ENCODE measurements at places on chromosomes 7 and 10.

DNA sequence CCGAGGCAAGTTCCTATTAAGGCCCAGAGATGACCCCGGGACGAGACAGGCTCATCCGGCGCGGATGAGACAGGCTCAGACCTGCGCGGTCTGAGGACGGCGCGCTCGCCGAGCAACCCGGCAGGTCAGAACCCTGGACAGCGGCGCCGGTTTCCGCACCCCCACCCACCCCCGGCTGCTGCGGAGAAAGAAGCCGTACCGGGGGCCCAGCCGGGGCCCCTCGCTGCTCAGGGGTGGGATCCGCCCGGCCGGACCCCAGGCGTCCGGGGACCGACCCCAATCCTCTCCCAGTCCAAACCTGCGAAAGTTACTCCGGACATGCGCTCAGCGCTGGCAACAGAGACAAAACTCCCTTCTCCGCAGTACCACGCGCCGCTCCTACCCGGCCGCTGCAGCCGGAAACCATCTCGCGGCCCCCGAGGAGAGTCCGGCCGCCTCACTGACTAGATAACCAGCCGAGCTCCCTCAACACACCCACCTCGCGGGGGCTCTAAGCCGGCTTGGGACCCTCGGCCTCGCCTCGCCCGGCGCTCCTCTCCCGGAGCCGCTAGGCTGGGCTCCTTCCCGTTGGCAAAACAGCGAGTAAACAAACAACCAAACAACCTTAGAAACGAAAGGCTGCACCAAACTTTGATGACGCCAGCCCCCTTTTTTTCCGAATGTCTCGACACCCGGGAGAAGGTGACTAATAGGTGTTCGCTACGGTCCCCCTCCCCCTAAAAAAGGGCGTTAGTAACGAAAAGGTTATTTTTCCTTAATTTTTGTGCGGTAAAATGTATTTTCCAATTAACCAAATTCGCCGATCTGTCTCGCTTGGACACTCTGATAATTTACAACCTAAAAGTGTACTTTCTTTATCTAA, 2.3 kb upstream of the DRGX start:
- no peak for DNase-seq

GRCh38 chr7:91280185-91280584, 16.0 kb downstream of the FZD1 start:
- DNase-seq = no peak

- no peak for DNase-seq
These were observed 64.6 kb downstream of the WDR37 start for GRCh38 chr10:1120801-1121211.

DNA sequence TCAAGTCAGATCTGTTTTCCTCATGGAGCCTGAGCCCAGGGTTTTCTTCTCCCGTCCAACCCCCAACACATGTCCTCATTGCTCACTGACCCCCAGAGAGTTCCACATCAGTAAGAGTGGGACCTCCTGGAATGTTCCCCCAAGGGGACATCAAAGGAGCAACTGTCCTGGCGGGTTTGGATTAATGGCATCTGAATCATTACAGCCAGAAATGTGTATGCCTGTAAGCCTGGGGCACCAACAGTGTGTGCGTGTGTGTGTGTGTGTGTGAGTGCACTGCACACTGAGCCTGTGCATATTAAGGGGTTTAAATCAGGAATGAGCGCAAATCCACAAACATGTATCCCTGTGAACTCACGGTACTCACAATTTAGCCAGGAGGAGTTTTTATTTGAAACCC, 222.3 kb downstream of the PLXNA4 start:
- DNase-seq = no peak

GRCh38 chr10:32360241-32360640, 13.3 kb upstream of the EPC1 start:
- no peak for DNase-seq

DNA sequence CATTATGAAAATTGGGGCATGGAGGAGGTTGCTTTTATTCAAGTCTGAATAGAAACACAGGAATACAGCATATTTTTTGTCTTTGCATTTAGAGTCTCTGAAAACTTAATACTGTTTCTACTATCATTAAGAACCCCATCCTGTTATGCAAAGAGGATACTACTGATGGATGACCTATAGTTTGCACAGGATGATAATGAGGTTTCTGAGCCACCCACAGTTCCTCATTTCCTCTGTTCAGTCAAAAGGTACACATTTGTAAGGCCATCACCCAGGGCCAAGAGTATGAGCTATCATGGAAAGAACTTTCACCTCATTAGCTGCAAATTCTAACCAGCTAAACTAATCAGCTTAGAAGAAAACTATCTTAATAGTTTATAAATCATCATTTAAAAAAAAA, 213.0 kb upstream of the CHRM2 start:
- DNase-seq = no peak

- no peak for DNase-seq
These were observed 88.1 kb upstream of the RET start for GRCh38 chr10:42988517-42989395.

GRCh38 chr7:112058686-112059085, 147.5 kb downstream of the DOCK4 start:
- no peak for DNase-seq

GRCh38 chr7:71171476-71171875, 39.5 kb downstream of the GALNT17 start:
- DNase-seq = no peak

DNA sequence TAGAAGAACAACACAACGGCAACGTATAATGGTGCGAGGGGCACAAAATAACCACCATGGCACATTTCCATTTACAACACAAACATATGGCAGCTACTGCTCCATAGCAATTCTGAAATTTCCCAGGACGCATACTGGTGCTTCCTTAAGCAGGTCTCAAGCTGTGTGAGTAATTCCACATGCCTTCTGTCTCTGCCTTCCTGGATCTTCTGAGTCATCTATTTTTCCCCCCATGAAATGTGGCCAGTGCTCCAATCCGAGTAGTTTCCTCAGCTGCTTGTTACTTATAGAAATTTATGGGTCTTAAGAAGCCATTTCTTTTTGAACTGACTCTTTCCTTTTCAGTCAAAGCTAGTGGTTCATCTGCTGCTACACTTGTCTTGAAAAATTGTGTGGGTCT, 256.6 kb upstream of the KLF6 start:
- no peak for DNase-seq

DNA sequence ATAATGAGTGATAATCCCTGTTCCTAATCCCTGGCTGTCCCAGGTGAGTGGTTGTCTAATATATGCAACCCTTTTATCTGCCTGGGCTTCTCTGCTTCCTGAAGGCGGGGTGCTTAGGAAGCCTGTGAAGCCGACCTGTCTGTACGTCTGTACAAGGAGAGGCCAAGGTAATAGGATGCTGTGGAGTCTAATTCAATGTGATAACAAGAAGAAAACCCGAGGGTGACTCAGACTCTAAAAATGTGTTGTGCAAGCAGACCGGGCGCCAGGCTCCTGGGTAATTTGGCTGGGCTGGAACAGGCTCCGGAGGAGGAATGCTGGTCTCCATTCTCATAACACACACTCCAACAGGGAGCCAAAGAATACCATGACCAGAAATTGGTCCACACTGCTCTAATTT, 43.6 kb downstream of the THNSL1 start:
- DNase-seq = no peak

GRCh38 chr10:111146025-111146640, 69.3 kb downstream of the ADRA2A start:
- no peak for DNase-seq

GRCh38 chr10:93701866-93702209, 554 bp downstream of the FRA10AC1 start:
- no peak for DNase-seq

- no peak for DNase-seq
These were observed 16.8 kb downstream of the UBE2D4 start for GRCh38 chr7:43942997-43943396.

DNA sequence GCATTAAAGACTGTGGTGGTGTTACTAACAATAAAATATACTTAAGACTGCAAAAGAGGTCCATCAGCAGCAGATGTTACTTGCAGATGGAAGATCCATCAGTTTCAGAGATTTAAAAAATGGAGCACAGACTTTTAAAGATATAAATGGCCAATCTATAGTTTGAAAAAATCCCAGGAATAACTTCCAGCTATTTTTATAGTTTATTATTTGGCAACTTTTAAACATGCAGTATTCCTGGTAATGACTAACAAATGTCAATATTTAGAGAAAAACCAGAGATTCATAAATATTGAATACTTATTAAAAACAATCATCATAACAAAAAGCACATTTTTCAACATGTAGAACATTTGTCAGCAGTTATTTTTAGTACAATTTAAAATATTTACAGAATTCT, 30.7 kb downstream of the RTKN2 start:
- DNase-seq = no peak

GRCh38 chr10:6175329-6176055, 27.2 kb upstream of the PFKFB3 start:
- no peak for DNase-seq

DNA sequence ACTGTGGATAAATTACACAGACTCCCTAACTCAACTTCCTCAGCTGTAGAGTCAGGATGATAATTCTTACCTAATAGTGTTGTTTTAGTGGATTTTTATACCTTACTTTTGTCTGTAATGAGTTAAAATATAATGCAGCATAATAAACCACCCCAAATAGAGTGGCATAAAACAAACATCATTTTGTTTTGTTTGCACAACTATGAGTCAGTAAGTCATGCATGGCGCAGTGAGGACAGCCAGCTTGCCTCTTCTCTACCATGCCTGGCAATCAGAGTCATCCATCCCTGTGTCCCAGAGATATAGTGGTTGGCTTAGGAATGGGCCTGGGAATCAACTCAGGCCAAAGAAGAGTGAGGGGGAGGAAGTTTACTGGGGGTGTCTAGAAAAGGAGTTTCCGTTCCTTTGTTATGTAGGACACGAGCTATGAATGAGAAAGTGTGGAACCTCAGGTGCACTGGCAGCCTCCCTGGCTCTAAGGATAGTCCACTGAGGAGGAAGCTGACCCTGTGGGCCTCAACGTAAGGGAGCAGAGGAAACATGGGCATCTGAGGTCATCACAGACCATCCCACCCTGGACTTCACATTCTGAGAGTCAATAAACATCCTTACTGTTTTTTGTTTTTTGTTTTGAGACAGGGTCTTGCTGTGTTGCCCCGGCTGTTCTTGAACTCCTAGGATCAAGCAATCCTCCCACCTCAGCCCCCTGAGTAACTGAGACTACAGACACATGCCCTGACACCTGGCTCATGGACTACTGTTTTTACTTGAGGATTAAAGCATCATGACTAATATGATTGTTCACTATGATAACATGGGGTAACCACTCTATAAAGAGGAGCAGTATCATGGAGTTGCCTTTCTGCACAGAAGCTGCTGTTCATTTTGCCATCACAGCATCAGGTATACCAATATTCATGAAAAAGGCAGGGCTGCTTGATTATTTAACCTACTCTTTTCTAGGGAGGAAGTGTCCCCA, 21.0 kb upstream of the GRB10 start:
- DNase-seq = no peak

- DNase-seq = no peak
These were observed 89.2 kb downstream of the CARD11 start for GRCh38 chr7:2954433-2954853.

DNA sequence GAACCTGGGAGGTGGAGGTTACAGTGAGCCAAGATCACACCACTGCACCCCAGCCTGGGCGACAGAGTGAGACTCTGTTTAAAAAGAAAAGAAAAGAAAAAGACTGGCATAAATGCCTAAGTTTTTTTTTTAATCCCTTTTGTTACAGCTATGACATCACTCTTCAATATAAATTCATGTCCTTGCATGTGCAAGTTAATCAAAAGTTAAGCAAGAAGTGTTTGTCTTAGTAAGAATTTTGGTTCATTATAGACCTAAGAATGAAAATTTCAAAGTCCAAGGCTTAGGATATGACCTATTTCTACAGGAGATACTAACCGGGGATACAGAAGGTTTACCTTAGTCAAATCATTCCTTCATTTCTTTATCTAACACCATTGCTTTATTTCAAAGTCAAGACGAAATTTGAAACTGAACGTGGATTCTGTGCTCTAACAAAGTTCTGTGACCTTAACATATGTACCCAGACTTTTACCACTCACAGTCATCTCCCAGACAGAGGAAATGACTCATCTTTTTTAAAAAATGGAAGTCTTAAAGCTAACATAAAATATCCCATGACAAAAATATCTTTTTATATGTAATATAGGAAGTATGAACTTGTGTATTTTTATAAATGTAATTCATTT, 29.3 kb upstream of the ITGB8 start:
- no peak for DNase-seq

GRCh38 chr10:3478632-3479240, 306.2 kb upstream of the PITRM1 start:
- DNase-seq = no peak

GRCh38 chr10:37707829-37708578, 149.4 kb downstream of the ZNF248 start:
- no peak for DNase-seq

DNA sequence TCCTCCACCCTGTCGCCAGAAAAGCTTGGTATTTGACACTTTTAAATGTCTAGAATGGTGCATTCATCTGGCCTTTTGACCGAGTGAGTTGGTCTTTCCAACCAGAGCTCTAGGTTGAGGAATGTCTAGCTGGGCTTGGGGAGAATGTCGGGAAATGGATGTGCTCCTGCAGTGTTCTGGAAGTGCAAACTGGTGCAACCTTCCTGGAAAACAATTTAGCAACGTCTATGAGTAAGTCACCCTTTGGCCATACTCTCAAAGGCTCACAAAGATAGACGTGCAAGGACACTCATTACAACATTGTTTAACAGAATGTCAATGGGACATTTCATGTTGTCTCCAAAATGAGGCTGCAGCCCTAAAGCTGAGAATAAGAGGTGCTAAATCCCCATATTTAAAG, 12.2 kb upstream of the NMT2 start:
- DNase-seq = no peak

DNA sequence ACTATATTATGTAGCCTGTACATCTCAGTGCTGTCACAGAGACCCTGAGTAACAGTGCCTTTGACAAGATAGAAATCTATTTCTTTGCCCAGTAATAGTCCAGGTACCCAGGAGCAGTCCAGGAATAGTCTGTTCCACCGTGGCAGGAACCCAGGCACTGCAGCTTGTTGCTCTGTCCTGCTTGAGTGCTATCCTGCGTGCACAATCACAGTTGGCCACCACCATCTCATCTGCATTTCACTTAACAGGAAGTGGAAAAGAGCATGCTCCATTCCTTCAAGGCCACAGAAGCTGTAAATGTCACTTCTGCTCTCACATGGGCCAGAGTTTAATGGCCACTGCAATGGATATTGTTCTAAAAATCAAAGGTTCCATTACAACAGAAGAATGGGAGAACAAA, 61.5 kb upstream of the PRR15 start:
- DNase-seq = no peak

GRCh38 chr7:130344271-130344866, at the start of gene CPA5:
CPA5 (plus strand) TSS chr7:130344816; CDS start chr7:130346486, 1,670 bp downstream.
- DNase-seq = no peak

- no peak for DNase-seq
These were observed 48.0 kb upstream of the ZNF365 start for GRCh38 chr10:62326176-62326575.

Measured in SIG-M5 (cell line).